CD4-positive, alpha-beta T cell treated with Interleukin-10 for 1 hour (primary cell): ENCODE measurements at places on chromosomes 2 and 18.

- no peak for DNase-seq
Observed at GRCh38 chr18:2559249-2559648, 12.1 kb downstream of the METTL4 start.

GRCh38 chr18:3059272-3059671 lies 46.3 kb upstream of the LPIN2 start:
- DNase-seq, result peak; percentile 82

GRCh38 chr18:48488388-48488850 lies 50.4 kb upstream of the CTIF start:
- no peak for DNase-seq

GRCh38 chr2:111900859-111901258 lies 2.5 kb downstream of the MERTK start:
- DNase-seq, result no peak

DNA sequence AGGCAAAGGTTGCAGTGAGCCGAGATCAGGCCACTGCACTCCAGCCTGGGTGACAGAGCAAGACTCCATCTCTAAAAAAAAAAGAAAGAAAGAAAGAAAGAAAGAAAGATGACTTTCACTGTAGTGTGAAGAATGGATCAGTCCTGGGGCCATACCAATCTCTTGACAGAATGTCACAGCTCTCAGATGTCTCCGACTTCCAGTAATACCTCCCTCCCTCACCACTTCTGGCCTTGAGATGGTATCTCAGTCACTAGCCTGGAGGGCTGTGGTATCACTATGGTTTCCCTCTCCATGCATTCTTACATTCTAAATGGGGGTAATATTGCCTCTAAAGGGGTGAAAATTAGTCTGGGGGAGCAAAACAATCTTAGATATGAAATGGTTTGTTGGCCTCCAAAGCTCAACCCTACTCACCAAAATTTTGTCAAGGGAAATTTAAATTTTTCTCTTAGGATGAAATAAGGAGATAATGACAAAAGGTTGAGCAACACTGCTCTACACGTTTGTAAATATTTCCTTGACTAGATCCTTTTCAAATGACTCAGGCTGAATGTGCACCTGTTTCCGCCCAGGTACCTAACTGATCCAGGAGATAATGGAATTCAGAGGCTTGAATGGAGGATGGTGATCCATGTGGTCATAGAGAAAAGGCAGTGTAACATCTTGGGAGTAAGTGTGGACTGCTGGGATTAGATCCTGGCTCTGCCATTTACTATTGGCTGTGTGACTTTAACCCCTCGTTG lies 19.9 kb upstream of the SPRED2 start:
- no peak for DNase-seq

GRCh38 chr2:44836916-44837315 lies 104.6 kb upstream of the SIX3 start:
- DNase-seq, result no peak

- DNase-seq, result no peak
Observed at GRCh38 chr2:71609958-71610357, 156.6 kb downstream of the DYSF start.

DNA sequence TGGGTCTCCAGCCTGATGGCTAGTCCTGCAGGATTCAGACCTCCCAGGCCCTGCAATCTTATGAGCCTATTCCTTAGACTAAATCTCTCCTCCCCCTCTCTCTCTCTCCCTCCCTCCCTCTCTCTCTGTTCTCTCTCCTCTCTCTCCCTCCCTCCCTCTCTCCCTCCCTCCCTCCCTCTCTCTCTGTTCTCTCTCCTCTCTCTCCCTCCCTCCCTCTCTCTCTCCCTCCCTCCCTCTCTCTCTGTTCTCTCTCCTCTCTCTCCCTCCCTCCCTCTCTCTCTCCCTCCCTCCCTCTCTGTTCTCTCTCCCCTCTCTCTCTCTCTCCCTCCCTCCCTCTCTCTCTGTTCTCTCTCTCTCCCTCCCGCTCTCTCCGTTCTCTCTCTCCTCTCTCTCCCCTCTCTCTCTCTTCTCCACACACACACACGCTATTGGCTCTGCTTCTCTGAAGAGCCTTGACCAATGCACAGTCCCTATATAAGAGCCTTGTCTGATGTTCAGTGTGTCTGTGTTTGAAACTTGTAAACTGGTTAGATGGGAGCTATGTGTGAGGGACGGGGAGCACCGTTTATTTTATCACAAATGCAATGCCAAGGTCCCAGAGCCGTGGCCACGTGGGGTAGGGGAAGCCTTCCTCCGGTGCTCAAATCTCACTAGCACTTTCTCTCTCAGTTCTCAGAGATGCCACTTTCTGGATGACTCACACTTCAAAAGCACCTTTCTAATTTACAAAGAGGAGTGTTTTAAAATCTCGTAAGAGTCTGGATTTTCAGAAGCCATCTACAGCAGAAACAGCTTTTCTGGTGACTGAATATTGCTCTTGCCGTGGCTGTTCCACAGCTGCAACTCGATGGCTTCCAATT lies 9.4 kb upstream of the PRLH start:
- peak; percentile 1 for DNase-seq

DNA sequence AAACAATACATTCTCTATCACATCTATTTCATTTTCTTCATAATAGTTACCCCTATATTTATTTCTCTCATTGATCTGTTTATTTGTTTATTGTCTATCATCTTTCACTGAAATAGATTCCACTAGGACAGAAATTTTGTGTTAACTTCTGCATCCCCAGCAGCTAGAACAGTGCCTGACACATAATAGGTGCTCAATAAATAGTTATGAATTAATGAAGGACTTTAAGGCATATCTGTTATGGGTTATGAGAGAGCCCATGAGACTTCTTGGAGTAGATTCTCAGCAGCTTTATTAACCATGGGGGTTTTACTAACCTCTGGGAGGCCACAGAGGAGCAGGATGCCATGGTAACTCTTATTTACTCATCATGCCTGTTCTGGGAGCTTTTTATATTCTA lies 144.6 kb downstream of the CDC42EP3 start:
- no peak for DNase-seq

DNA sequence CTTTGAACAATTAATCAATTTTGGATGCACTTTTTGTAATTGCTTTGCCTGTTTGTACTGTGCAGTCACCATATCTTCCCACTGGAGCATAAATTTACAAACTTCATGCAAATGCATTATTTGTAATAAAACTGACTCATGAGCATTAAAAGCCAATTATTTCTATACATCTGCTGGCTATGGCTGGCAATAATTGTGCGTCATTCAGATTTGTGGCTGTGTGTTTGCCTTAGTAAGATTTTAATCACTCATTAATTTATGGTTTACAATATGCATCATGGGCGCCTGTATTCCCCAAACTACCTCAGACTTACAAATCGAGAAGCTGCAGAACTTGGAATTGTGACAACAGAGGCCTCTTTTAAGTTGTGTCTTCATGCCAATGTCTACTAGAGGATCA lies 132.4 kb upstream of the TRIB2 start:
- DNase-seq, result no peak

GRCh38 chr18:54702686-54703085 lies 111.6 kb downstream of the DYNAP start:
- no peak for DNase-seq

DNA sequence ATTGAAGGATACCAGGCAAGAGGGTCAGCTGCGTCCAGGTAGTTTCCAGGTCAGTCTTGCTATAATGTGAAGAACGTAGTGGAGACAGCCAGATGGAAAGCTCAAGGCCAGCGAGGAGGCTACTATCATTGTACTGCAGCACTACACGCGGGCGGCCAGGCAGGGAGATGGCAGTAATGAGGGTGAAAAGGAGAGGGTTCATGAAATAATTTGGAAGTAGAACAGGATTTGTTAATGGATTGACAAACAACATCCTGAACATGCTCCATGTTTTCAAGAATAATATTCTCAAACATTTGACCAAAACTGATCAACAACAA lies 17.1 kb downstream of the SPIRE1 start:
- no peak for DNase-seq

- DNase-seq, result no peak
Observed at GRCh38 chr2:105377871-105378270, 21.0 kb downstream of the FHL2 start.

DNA sequence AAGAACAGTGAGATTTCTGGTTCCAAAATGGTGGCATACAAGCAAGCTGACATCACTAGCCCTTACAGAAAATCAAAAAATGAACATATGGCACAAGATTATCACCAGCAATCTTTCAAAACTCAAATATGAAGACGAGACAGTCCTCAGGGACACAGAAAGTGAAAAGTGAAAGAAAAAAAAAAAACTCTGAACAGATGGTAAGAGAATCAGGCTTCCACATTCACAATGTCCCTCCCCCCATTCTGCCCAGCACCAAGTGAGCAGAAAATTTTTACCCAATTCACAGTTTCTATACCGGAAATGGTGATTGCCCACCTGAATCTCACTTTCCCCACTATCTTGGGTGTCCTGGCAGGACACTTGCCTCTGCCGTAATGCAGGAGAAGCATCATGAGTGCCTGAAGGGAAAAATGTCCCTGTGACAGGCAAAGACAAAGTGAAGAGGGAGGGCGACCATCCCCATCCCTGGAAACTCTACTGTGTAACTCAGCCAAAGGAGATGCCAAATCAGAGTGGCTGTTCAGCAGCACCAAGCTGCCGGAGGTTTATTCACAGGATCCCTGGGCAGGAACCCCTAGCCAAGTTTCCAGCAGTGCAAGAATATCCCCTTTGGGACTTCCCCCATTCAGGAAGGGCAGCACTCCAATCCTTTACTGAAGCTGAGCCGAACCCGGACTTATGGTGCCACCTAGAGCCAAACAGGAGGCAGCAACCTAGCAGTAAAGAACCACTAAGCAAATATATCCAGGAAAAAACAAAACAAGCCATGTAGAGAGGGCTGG lies 312.2 kb downstream of the LRATD1 start:
- DNase-seq, result no peak

- DNase-seq, result no peak
Observed at GRCh38 chr2:167826906-167827305, 420.5 kb downstream of the STK39 start.

DNA sequence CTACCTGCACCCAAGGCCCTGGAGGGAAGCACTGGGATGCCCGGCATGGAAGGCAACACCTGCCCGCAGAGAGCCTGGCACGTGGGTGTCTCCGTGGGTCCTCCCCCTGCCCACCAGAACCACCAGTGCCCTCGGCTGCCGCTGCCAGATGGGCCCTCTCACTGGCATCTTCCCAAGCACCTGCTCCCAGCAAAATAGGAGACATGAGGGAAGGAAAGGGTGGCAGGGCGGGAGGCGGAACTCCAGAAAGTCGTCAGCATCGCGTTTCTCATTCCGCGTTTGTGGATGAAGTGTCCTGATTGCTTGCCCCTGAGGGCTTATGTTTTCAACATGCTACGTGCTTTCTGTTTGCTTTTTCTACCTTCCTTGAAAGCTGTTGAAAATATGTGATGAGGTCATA lies 8.8 kb upstream of the SNTG2 start:
- no peak for DNase-seq

- DNase-seq, result no peak
Observed at GRCh38 chr2:210544831-210545230, 11.6 kb upstream of the CPS1 start.

DNA sequence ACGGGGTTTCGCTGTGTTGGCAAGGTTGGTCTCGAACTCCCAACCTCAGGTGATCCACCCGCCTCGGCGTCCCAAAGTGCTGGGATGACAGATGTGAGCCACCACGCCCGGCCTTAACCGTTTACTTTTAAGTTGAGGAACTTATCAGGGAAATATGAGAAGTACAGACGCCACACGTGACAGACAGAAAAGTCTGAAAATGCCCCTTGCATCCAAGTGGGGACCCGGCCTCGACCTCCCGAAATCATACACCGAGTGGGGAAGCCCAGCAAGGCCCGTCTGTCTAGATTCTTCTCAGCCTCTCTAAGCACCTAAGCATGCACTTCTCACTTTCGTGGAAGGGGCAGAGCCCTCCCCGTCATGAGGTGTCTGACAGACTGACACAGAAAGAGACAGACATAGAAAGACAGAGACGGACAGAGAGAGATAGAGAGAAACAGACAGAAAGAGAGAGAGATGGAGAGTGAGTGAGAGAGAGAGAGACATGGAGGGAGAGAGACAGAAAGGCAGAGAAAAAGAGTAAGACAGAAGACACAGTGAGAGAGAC lies 107.3 kb upstream of the ANKRD30BL start:
- no peak for DNase-seq

- no peak for DNase-seq
Observed at GRCh38 chr2:20382965-20383810, 32.5 kb upstream of the PUM2 start.

GRCh38 chr18:73118121-73118816 lies 250.5 kb upstream of the NETO1 start:
- DNase-seq, result no peak

DNA sequence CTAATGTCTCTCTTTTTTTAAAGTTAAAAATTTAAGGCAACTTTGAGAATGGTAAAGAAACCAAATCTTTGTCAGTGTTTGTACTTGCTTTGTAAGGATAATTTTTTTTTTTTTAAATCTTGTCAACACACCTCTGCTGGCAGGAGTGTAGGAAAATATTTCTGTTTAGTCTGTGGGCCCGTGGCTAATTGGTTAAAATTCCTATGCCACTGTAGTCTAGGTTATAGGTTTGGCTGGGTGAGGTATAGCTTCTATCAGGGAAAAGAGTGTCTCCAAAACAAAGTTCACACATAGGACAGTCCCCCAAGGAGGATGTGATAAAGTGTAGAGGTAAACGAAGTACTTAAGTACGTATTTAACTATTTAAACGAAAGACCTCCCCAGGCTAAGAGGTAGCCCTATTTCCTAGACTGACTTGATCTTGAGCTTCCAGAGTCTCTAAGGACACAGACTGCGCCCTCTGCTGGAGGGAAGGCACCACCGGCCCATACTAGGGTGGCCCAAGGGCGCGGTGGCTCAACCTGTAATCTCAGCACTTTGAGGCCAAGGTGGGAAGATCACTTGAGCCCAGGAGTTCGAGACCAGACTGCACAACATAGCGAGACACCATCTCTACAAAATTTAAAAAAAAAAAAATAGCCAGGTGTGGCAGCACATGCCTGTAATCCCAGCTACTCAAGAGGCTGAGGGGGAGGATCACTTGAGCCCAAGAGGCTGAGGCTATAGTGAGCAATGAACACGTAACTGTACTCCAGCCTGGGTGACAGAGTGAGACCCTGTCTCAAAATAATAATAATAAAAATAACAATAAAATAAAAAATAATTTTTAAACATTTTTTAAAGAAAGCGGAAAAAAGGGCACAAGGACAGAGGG lies 8.9 kb downstream of the TEX44 start:
- DNase-seq, result peak; percentile 81

GRCh38 chr2:213500881-213501280 lies 216.6 kb downstream of the SPAG16 start:
- no peak for DNase-seq

DNA sequence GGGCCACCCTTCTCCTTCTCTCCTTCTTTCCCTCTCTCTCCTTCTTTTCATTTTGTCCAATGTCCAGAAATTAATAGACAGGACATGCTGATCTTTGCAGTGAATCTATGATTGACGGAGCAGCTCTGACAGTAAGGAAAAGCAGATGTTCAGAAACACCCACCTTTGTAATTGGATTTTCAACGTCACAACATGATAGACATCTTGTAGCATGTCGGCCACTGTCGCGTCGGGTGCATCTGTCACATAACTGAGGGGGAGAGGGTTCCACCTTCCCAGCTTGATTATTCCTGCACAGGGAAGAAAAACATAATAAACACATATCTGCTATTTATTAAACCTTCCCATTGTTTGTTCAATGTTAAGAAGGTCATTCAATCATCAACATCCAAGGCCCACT lies 76.2 kb downstream of the SATB2 start:
- no peak for DNase-seq
